ENCODE measurements at places on chromosomes 1 and 21.

DNA sequence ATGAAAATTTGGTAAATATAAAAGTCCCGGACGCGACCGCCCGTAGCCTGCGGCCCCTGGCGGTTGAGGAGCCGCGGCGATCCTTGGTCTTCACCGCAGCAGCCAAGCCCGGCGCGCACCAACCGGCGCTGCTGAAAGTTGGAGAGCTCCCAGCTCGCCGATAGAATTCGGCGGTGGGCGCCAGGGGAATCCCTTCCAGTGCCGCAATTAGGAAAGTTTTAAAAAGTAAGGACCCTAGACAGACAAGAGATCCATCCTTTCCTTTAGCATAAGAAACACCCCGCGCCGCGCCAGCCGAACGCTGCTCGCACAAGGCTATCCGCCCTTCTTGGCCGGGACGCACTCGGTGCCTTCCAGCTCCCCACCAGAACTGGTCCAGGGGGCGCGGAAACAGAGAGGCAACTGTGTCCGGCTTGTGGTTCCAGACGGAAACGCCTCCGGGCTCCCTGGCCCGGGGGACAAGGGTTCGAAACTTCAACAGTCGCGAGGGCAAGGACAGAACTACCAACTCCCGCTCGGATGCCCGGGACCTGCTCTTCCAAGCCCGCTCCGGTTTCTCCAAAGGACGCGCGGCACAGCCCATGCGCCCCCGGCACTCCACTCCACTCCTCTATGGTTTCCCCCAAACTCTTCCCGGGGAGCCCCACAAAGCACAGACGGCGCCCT, 1.7 kb downstream of the FAM78B start:
- DNase-seq = peak; percentile 29

DNA sequence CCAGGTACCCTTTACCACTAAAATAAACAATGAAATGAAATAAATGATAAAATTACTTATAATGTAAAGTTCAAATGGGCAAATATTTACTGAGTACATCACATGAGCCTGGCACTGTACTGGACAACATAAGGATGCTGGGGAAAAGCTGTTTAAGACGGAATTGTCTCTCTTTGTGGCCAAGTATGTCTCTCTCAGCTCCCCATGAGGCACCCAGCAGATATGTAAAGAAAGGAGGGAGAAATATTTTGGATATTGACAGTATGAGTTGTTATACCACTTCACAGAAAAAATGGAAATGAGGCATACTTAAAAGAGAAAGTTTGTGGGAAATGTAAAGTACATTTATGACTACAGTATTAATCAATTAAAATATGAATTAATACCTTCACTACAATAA, 1.0 kb upstream of the TNFSF4 start:
- DNase-seq = no peak

DNA sequence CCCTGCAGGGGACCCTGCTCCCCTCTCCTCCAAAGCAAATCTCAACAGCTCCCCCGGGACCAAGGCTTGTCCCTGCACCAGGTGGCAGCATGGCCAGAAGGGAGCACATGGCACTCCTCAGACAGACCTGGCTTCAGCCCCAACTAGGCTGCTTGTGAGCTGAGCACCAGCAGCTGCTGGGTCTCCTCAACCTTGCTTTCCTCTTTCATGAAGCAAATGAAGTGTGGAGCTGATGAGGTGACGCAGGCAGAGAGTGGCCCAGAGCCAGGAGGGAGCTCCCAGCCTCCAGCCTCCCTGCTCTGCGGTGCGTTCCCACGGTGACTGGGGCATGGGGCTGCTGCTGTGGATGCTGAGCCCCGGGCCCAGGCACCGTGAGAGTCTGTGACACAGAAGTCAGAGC, 34.0 kb downstream of the MEGF6 start:
- no peak for DNase-seq

DNA sequence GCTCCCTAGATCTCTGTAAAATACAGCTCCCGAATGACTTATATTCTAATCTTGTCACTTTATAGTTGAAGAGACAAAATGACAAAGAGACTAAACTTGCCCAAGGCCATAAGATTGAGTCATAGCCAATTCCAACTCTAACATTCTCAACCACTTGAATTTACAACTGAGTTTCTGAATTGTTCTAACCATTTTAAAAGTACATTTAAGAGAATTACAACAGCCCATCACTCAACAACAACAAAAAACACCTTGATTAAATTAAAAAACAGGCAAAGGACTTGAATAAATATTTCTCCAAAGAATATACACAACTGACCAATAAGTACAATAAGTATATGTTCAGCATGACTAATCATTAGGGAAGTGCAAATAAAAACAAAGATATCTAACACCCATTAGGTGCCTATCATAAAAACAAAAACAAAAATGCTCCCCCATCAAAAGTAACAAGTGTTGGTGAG, 8.7 kb upstream of the ADCY10 start:
- DNase-seq = no peak

- DNase-seq = no peak
These were observed 1423.1 kb downstream of the AMY1C start for GRCh38 chr1:105172788-105173187.

DNA sequence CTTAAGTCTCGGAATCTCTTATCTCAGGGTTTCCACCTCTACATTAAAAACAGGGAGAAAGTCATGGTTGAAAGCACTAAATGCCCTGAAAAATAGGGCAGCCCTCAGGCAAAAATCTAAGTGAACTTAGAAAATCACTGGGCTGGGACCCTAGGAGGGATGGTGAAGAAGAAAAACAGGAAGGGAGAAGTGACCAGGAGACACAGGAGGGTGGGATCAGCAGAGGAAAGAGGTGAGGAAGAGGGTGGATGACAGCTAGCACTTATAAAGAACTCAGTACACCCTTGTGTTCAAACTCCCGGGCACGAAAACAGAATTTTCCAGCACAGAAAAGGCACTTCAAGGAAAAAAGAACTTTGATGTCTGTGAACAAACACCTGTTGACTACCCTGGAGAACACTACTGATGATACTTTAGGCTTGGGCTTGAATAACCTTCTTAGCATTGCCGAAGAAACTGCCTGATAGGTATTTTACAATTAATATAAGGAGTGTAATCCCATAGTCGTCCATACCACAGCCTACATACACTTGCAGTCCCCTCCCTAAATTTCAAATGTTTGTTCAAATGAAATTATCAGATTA, 2.0 kb downstream of the CHML start:
- DNase-seq = no peak

Measured in NCI-H226 (cell line).